Hematopoietic multipotent progenitor cell treated with erythropoietin and hydrocortisone succinate and interleukin-3 and kit ligand, for 4 days (in vitro differentiated cells): ENCODE measurements at places on chromosomes 16 and 17.

DNA sequence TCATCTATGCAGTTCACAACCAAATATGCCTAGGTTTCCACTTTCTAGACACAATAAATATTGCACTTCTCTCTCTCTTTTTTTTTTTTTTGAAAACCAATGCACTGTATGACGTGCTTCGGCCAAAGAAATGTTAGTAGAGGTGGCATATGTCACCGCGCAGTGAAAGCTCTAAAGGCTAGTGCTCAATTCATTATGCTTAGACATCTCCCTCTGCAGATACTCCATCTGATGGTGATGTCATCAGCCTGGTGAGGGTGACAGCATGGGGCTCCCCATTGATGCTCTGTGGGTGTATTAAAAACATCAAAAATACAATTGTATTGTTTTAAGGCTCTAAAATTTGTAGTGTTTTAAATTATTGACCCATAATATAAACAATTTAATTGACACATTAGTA lies 608.8 kb upstream of the C16orf82 start:
- no peak for DNase-seq

DNA sequence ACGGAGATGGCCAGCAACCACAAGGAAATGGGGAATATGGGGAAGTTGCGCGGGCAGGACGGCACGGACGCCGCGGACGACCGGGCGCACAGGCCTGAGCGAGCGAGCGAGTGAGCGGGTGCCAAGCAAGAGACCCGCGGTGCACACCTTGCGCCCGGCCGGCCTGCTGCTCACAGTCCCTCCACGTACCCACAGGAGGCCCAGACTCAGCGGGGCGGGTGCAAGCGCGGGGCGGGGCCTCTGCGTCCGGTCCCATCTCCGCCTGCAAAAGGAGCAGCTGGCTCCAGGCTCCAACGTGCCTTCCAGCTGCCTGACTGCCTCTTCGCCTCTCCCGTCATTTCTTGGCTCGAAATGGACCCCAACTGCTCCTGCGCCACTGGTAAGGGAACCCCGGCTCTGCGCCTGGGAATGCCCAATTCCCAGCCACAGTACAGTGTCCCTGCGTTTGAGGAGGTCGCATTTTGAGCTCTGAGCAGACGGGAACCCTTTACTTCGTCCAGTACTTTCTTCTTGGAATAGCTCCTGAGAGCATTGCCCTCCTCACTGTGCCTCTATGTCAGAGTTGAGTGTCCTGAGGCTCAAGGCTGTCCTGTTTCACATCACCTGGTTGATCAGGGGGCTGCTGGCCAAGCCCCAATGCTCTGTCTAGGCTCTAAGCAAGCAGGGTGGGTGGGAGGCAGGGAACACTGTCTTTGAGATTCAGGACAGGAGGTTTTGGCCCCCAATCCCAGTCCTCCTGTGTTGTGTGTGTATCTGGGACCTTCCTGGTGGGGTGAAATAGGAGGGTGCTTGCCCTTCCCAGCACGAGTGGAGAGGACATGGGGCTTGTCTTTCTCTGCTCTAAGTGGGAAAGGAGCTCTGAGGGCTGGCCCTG lies 8.1 kb upstream of the MT1E start:
- peak; percentile 61 for DNase-seq

DNA sequence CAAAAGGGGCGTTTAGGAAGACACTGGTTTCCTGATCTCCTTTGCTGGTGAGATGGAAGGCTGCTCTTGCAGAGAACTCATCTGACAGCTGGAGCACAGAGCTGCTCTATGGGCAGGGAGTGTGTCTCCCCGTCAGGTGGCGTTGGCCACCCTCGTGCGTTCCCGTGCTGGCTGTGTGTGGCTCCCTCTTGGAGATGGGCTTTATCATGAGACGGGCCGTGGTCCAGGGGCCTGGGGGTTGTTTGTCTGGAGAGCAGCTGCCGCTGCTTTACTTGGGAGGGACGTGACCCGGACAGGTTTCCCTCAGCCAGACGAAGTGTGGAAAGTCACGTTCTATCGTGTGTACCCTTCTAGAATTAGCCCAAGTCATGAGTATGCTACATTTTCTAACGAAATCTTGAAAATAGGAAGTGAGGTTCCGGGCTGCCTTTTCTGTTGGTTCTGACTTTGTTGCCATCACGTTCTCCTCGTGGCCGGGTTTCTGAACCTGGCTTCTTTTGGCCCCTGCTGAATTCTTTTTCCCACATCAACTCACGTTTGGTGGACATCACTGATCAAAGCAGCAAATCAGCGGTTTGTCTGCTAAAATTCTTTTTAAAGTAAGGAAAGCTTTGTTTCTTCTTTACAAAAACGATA lies 105.6 kb upstream of the CHMP6 start:
- no peak for DNase-seq

- no peak for DNase-seq
Measured at GRCh38 chr17:48522031-48522653, 8.7 kb downstream of the HOXB1 start.

DNA sequence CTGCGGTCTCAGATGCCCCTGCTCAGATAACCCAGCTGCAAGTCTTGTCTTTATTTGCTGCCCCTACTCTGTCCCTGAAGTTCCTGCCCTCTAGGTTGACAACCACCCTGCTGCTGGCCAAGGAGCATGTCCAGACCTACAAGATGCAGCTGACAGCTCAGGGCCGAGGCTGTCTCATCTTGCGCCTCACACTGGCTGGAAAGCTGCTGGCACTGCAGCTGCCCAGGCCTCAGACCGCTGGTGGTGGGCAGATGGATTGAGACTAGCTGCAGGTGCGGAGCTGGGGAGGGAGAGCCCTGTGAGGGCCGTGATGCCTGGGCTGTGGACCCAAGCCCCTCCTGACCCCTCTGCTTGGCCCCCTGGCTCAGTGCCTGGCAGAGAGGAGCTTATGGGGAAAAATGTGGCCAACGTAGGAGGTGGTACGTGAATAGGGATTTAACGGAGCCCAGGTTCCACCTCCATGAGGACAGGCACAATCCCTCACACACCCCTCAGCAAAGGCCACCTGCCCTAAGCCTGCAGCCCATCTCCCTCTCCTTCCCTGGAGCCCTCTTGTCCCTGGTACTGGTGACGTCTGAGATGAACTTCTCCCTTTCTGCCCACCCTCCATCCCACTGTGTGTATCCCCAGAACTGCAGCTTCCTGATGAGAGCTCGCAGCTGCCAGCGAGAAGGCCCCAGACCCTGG lies 8.3 kb upstream of the GALK1 start:
- no peak for DNase-seq

GRCh38 chr17:79152636-79153035 lies 78.0 kb downstream of the ENGASE start:
- DNase-seq = no peak

DNA sequence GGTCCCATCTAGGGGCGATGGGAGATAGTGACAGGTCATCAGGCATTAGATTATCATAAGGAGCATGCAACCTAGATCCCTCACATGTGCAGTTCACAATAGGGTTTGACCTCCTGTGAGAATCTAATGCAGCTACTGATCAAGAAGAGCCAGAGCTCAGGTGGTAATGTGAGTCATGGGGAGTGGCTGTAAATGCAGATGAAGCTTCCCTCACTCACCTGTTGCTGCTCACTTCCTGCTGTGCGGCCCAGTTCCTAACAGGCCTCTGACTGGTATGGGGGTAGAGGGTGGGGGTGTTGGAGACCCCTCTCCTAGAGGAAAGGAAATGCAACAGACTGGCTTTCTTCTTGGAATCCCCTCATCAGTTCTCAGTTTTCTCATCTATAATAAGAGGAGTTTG lies 131.4 kb downstream of the CA10 start:
- DNase-seq = no peak

DNA sequence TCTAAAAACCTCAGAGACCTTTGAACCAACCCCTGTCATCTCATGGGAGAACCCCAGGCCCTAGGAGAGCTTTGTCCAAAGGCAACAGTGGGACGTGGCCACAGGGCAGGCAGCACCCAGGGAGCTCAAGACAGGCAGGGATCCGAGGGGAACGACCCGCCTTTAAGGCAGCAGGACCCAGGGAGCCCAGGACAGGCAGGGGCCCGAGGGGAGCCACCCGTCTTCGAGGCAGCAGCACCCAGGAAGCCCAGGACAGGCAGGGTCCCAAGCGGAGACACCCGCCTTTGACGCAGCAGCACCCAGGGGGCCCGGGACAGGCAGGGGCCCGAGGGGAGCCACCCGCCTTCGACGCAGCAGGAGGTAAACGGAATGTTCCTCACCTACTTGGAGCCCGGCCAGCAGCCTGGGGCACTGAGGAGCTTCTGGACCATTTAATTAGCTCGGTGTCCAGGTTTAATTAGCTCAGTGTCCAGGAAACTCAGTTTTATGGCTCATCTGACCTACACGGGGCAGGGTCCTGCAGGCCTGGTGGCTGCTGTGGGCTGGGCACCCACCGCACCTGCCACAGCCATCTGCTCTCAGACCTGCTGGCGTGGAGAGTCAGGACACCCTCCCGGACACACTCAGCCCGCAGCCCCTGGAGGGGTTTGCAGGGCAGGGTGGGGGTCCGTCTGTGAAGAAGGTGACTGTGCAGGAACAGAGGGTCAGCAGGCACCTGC lies 24.4 kb downstream of the PIEZO1 start:
- DNase-seq = no peak

- DNase-seq = no peak
Measured at GRCh38 chr16:23131036-23131435, 18.2 kb downstream of the USP31 start.

- DNase-seq = no peak
Measured at GRCh38 chr17:13777003-13777402, 175.3 kb upstream of the HS3ST3A1 start.
